Astrocyte of the hippocampus (primary cell): ENCODE measurements at places on chromosomes 16 and 17.

- no peak for DNase-seq
Observed at GRCh38 chr17:39812466-39812865, 51.6 kb downstream of the IKZF3 start.

GRCh38 chr16:48187779-48188178 lies 32.0 kb upstream of the ABCC12 start:
- no peak for DNase-seq

GRCh38 chr16:7624871-7625766 lies 292.5 kb downstream of the RBFOX1 start:
- DNase-seq = no peak

DNA sequence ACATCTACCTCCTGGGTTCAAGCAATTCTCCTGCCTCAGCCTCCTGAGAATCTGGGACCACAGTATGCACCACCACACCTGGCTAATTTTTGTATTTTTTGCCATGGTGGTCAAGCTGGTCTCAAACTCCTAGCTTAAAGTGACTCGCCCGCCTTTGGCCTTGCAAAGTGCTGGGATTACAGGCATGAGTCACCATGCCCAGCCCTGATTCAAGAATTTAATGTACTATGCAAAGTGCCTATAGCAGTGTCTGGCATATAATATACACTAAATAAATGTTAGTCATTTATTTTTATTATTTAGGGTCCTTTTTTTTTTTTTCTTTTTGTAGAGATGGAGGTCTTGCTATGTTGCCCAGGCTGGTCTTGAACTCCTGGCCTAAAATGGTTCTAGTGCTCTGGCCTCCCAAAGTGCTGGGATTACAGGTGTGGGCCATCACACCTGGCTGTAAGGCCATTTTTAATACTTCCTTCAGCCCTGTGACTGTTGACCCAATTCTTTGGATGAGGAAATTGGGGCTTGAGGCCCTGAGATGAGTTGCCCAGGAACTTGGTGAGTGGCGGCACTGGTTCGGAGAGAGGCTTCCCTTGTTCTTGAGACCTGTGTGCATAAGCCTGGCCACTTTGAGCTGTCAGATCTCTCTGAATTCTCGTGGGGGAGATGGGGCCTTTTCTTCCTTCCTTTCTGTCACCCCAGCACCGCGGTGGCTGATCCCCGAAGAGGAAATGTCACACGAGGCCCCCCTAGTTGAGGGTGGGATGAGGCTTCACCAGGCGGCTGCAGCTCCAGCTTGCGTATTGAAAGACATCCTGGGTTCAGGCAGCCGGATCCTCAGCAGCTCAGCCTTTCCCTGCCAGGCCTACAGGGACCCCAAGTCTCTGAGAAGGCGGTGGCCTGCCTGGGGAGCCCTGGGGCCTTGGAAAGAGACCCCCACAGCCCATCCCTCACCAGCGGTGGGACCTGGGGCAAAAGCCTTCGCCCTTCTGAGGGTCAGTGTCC lies 38.7 kb downstream of the LAT start:
- DNase-seq = no peak

GRCh38 chr17:77076124-77076830 lies 64.5 kb upstream of the SEC14L1 start:
- no peak for DNase-seq

DNA sequence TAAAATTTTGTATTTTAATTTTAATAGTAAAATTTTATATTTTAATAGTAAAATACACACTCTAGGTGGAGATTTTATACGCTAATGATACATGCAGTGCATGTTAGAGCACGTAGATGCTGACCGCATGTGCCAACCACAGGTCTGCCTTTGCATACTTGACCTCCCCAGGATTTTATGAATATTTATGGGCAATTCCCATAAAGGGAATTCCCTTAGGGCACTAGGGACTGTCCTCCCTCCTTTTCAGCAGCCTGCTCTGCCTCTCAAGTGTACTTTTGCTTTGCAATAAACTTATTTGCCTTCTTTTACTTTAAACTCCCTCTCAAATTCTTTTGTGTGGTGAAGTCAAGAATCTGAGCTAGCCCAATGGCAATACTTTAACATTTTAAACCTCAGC lies 217.7 kb upstream of the CDH8 start:
- peak; percentile 80 for DNase-seq
